ENCODE measurements at places on chromosomes 2 and 18. TPM values are rescaled to one million over a fixed set of nuclear protein-coding genes. Genes with fewer than 3 reads are reported as not detected.
A peak's percentile ranks its signal among the peaks of the same experiment; 100 is the strongest.

- H3K36me3 ChIP-seq, result no peaks in the 10 kb centered on the region
- no peak overlapping the region for H3K27ac ChIP-seq
- H3K27me3 ChIP-seq, result no peaks in the 10 kb centered on the region
- no peak for DNase-seq
- H3K4me3 ChIP-seq, result no peak overlapping the region
Observed at GRCh38 chr2:164554487-164554886, 66.8 kb downstream of the GRB14 start.

- no peaks in the 10 kb centered on the region for H3K27me3 ChIP-seq
- no peak overlapping the region for H3K4me3 ChIP-seq
- H3K27ac ChIP-seq, result no peak overlapping the region
- peaks cover 29% of the 10 kb centered on the region for H3K36me3 ChIP-seq
Observed at GRCh38 chr2:28419443-28420270, 27.0 kb downstream of the FOSL2 start.

DNA sequence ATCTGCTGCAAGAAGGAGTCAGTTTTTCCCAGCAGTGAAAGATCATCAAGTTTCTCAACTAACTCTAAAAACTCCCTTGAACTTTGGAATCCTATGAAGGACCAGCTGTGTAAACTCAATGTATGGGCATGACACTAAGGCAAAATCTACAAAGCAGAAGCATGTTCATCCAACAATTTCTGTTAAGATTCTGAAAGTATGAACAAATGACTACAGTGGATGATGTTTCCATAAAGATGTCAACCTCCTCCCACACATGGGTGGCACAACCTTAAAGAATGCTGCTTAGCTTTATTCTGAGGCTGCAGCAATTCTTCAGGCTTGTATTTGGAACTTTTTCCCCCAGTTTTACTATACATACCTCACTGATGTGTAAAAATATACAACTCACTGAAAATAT lies 47.2 kb downstream of the WDR33 start:
- no peak for DNase-seq
- peaks cover 77% of the 10 kb centered on the region for H3K36me3 ChIP-seq
- no peak overlapping the region for H3K4me3 ChIP-seq
- H3K27me3 ChIP-seq, result no peaks in the 10 kb centered on the region

GRCh38 chr2:6495466-6495865 lies 370.2 kb downstream of the CMPK2 start:
- no peaks in the 10 kb centered on the region for H3K27me3 ChIP-seq
- H3K4me3 ChIP-seq, result no peak overlapping the region
- DNase-seq, result no peak
- H3K36me3 ChIP-seq, result no peaks in the 10 kb centered on the region

- peaks cover 8% of the 10 kb centered on the region for H3K36me3 ChIP-seq
- H3K27me3 ChIP-seq, result no peaks in the 10 kb centered on the region
- peaks cover 12% of the 10 kb centered on the region for H3K4me1 ChIP-seq
- no peak for DNase-seq
- H3K4me3 ChIP-seq, result no peak overlapping the region
Observed at GRCh38 chr2:99156891-99157290, 2.1 kb downstream of the LIPT1 start.

DNA sequence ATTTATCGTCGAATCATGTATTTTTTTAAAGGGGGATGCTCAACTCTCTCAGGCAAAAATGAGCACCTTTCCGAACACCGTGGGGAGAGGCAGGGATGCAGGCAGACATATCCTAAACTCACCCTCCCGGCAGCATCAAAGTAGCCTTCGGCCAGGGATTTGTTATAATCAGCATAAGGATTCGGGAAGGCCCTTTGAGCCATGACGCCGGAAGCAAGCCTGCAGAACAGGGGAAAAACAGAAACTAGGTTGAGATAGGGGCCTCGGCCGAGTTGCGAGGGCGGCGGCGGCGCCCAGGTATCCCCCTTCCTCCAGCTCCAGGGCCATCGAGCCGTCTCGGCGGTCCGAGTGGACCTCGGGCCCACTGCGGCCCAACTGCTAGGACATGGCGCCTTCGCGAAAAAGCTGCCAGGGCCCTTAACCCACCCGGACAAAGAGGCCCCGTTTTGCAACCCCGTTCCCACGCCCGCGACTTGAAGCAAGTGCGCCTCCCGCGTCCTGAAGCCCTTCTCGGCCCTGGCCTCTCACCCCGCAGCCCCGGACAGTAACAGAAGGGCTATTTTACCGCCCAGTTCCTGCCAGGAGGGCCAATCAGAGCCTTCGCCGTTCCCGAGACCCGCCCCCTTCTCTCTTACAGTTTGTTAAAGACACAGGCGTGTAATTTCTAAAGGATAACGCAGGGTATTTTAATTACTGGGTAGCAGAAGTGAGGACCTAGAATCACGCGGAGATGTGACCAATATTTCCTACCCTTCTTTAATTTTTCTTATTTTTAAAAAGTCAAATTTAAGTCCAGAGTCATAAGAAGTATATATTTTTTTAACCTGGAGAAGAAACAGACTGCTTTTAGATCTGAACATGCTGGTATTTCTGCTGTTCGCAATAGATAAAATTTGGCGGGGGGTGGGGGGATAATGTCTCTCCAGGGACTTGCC lies at the start of gene LANCL1:
TSS of gene LANCL1 (minus strand) at position 566 of the 935 bp plus-strand sequence. CDS start at position 203, 363 bp downstream.
- peak within 1 kb of the TSS; percentile 59 for H3K27ac ChIP-seq
- H3K4me1 ChIP-seq, result peaks cover 7% of the 10 kb centered on the region
- H3K4me3 ChIP-seq, result peak within 1 kb of the TSS; percentile 64
- DNase-seq, result peak; percentile 87
- H3K27me3 ChIP-seq, result no peaks in the 10 kb centered on the region

GRCh38 chr2:134333646-134334189 lies 79.8 kb downstream of the MGAT5 start:
- no peak overlapping the region for H3K4me3 ChIP-seq
- no peaks in the 10 kb centered on the region for H3K36me3 ChIP-seq
- no peak overlapping the region for H3K27ac ChIP-seq
- H3K4me1 ChIP-seq, result no peaks in the 10 kb centered on the region
- no peaks in the 10 kb centered on the region for H3K27me3 ChIP-seq

DNA sequence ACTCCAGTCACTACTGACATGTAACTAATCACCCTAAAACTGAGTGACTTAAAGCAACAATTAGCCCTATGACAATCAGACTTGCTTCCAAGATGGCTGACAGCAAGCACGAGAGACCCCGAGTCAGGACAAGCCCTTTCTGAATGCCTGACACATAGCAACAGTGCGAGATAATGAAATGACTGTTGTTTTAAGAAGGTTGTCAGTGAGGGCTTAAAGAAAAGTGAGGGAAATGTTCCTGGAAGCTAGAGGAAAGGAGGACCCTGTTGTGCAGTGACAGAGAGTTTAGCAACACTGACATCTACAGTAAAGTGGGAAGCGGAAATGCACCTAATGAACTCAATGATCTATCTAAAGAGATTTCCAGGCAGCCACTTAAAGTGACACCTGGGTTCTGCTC lies 163.1 kb downstream of the STK39 start:
- H3K4me3 ChIP-seq, result no peak overlapping the region
- no peaks in the 10 kb centered on the region for H3K27me3 ChIP-seq
- no peak for DNase-seq
- no peaks in the 10 kb centered on the region for H3K4me1 ChIP-seq

OBSL1 gene
- total RNA-seq, result 53.1 TPM

PSMA8 gene
- not detected for total RNA-seq

All from SJSA1 (cell line).